ENCODE measurements at places on chromosomes 11 and 22. TPM values are rescaled to one million over a fixed set of nuclear protein-coding genes. Genes with fewer than 3 reads are reported as not detected.

Gene CFAP300
- polyA plus RNA-seq = 0.65 TPM

Gene C11orf87
- under 0.01 TPM for polyA plus RNA-seq

Gene ROM1
- 5.3 TPM for polyA plus RNA-seq

DNA sequence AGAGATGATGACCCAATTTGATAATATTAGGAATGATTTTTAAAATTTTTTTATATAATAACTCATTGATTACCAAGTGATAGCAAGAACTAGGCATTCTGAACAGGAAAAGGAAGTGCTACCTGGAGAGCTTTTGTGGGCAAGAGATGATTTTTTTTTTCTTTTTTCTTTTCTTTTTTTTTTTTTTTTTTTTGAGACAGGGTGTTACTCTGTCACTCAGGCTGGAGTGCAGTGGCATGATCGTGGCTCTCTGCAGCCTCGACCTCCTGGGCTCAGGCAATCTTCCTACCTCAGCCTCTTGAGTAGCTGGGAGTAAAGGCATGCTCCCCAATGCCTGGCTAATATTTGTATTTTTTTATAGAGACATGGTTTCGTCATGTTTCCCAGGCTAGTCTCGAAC lies 40.4 kb downstream of the TNRC6B start:
- DNase-seq = no peak

DNA sequence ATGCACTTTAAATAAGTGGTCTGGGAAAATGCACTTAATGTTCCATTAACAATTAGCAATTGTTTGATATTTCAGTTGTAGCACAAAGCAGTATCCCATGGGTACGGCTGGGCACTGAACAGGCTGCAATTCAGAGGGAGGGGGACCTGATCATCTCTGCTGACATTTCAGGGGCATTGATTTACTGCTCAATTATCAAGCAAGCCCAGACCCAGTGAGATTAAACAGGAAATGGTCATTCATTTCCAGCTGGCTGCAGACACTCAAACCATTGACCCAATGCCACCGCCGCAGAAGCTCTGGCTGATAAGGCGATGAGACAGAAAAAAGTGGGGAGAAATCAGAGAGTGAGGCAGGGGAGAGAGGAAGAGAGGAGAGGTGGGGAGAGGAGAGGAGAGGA lies 1.2 kb downstream of the GPR83 start:
- no peak for DNase-seq

- DNase-seq = no peak
Observed at GRCh38 chr11:116691771-116692177, 81.0 kb downstream of the BUD13 start.

- DNase-seq = no peak
Observed at GRCh38 chr11:46743693-46744339, 24.8 kb downstream of the F2 start.

- no peak for DNase-seq
Observed at GRCh38 chr22:49157529-49158339, 669.9 kb downstream of the BRD1 start.

- DNase-seq = no peak
Observed at GRCh38 chr11:67409781-67410368, 5.6 kb upstream of the CARNS1 start.

DNA sequence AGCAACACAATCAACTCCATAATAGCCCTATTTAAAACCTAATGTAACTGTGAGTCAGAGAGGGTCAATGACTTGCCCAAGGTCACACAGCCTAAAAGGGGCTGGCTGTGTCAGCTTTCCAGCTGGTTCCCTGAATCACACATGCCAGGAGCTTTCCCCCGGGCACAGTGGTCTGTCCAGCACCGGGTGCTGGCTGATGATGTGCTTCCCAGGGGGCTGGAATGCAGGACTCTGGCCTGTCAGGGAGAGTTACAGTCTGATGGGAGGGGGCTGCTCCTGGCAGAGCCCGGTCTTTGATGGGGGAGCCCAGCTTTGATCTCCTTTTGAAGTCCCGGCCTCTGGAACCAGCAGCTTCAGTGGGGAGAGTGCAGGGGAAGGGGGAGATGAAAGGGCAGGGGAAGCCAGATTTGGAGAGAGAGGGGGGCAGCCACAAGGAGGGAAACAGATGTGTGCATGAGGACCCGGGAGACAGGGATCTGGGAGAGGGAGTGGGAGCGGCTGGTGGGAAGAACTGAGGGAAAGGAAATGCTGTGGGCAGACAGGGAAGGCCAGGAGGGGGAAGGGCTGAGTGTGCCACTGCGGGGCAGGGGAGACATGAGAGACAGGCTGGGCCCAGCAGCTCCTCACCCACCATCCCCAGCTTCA lies 102.7 kb downstream of the NECTIN1 start:
- DNase-seq = no peak

GRCh38 chr11:32427935-32428664 lies 7.2 kb downstream of the WT1 start:
- no peak for DNase-seq
